NCI-H524 (cell line): ENCODE measurements at places on chromosomes 5 and 9.

DNA sequence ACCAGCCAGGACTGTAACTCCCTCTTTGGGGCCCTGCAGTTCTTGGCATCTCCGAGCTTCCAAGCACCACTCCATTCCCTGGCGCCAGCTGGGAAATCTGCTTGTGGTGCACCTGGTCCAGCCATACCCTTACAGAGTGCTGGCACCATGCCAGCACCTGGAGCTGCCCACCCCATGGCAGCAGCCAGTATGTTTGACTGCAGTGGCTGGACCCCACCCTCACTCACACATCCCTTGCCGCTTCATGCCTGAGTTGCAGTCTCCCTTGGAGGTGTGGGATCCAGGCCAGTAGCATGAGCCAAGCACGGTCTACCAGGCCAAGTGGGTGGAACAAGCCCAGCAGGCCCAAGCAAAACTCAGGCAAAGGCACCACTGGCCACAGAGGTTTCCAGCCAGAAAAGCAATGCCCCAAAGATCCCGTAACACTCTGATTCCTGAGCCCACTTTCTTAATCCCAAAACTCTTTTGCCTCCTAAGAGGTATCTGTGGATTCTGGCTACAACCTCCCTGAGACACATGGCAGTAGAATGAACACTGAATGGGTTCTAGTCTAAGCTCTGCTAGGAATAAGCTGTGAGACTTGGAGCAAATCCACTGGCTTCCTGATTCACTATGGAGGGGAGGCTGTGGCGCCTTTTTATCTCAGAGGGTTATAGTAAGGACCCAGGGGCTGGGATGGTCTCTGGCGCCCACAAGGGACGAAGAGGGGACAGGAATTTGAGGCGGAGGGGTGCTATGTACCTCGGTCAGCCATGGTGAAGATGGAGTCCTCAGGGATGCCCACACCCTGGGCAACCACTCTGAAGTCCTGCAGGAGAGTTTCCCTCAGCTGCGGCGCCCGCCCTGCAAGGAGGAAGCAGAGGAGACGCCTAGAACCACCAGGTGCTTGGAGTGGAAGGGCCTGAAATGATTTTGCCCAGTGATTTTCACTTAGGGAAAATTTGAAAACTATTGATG lies 5.6 kb downstream of the AMBP start:
- DNase-seq = peak; percentile 39

DNA sequence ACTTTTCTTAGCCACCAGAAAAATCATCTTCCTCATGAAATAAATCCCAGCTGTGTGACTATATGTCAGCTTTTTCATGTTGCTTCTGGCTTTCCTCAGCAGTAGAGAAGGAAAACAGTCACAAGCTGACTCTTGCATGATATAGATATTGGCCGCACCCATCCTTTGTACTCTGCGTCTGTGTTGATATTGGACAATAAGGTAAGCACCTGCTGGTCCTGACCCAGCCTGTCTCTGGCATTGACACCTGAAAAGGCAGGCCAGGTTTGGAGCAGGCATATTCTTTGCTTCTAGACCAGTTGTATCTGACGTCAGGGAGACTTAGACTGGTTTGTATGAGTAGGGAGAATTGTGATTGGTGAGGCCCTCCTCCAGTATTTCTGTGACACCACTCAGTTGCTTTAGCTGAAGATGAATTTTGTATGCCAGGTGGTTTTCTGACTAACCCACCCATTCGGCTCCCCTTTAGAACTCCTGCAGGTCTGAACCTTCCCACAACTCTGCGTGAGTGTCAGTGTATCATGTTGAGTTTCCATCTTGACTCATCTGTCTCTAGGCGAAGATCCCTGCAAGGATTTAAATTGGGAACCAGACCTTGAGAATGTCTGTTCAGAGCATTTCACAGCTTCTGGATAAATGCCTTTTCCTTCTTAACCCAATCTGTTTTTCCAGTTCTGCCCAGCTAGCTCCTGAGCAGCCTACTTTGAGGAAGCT lies 151.2 kb upstream of the RUSC2 start:
- no peak for DNase-seq

DNA sequence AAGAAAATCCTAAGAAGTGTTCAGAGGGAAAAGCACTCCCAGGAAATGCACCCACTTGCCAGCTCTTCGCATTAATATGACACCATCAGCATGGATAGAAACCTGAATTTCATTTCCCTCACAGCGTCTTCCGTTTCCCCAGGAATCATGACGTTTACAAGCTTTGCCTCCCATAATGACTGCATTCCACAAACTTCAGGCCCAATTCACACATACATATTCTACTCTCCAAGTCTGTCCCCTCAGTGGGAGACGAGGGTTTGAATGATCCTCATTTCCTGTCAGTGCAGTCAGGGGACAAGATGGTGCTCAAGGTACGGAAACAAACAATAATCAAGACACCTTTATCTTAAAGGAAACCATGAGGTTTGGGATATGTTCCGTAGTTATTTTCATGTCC lies 44.9 kb upstream of the MAN2A1 start:
- no peak for DNase-seq

GRCh38 chr5:173451031-173451430 lies 122.8 kb upstream of the STC2 start:
- peak; percentile 3 for DNase-seq

- DNase-seq = no peak
Measured at GRCh38 chr5:95398989-95399388, 7.8 kb downstream of the FAM81B start.

DNA sequence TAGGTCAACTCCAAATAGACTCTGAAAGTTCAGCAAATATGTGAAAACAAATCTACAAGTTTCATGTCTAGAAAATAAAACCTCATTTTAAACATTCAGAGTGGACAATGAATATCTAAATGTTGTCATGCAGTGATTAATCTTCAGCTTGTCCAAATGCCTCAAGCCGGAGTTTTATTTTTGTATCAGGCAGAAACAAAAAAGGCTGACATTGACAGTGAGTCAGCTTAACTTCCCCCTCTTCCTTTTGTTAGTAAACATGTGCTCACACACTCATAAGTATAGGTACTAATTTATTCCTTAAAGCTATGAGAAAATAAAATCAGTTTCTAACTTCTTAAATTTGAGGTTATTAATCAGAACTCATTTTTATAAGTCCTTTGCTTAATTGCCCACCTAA lies 467.9 kb upstream of the DAB2 start:
- no peak for DNase-seq

DNA sequence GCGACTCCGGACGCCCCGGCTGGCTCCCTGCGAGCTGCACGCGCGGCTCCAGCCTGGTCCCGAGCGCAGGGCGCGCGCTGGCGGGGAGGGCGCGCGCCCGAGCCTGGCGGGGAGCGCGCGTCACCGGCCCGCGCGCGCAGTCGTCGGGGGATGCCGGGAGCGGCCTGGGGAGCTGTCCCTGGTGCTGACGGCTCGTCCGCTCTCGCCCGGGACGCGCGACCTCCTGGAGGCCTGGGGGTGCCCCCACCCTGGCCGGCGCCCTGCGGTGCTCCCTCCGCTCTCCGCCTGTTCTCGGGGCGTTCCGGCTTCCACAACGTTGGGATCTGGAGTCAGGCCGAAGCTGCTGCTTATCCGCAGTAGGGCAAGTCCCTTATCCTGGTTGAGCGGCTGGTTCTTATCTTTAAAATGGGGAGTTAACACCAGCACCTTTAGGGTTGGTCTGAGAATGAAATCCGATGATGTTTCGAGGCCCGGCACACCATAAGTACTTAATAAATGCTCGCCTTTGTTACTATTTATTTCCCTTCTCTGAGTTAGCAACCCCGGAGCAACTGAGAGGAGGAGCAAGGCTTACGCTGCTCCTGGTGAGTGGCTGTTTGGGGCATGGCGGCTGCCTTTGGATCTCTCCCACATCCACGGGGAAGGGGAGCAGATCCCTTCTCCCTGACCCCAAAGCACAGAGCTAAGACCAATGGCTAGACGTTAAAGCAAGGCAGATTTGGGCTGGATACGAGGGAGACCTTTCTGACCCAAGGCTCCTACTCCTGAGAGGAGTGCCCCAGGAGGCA lies at the start of gene FAM163B:
TSS of gene FAM163B (minus strand) at position 79 of the 788 bp plus-strand sequence. CDS start 29,166 bp downstream, outside the sequence.
- peak; percentile 78 for DNase-seq

GRCh38 chr9:124340219-124341069 lies 74.8 kb downstream of the PSMB7 start:
- DNase-seq = no peak

- DNase-seq = no peak
Measured at GRCh38 chr5:176562189-176562588, 13.0 kb downstream of the CDHR2 start.

DNA sequence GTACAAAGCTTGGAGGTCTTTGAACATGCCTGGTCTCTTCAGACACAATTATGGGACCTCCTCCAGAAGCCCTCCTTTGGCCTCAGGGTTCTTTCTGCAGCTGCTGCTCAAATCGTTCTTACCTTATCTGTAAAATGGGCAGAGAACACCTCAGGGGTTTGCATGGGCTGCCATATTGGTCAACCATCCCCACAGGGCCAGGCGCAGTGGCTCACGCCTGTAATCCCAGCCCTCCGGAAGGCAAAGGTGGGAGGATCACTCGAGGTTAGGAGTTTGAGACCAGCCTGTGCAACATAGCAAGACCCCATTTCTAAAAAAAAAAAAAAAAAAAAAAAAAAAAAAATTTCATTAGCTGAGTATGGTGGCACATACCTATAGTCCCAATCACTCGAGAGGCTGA lies 29.1 kb upstream of the TCF7 start:
- no peak for DNase-seq

DNA sequence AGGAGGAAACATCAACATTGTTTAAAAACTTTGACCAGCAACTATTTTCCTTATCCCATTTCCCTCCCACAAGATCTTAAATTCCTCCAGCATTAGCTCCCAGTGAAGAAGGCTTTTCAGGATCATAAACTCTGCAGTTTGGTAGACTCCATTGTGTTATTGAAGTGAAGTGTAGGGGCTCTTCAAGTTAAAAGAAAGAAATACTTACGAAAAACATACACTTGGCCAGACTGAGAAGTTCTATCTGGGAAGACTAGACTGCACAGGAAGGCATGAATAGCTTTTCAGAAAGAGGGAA lies 22.3 kb downstream of the LIFR start:
- DNase-seq = no peak

DNA sequence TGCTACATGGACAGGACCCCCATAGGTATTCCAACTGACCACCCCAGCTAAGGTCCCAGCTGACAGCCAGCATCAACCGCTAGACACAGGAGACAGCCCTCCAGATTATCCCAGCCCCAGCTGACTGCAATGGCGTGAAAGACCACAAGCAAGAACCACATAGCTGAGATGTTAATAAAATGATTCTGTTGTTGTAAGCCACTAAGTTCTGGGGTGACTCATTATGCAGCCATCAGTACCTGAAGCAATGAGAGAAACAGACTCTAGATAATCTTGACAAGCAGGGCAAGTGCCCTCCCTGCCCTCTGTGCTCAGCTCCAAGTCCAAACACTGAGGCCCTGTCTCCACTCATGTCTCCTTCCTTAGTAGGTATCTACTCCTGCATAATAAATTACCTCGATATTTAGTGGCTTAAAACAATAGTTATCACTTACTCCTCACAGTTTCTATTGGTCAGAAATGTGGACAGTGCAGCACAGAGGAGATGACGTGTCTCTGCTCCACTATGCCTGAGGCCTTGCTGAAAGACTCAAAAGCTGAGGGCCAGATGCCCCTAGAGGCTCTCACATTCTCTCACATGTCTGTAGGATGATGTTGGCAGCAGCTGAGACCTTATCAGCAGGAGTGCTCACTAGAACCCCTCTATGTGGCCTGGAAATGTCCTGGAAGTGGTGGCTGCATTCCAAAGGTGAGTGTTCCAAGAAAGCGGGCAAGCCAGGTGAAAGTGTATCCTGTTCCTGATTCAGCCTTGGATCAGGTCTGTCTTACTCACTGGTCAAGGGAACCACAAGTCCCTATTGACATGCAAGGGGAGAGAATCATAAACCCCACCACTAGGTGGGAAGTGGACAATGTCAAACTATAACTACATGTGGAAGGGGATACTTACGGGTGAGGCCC lies 2.5 kb downstream of the MGAT1 start:
- no peak for DNase-seq

DNA sequence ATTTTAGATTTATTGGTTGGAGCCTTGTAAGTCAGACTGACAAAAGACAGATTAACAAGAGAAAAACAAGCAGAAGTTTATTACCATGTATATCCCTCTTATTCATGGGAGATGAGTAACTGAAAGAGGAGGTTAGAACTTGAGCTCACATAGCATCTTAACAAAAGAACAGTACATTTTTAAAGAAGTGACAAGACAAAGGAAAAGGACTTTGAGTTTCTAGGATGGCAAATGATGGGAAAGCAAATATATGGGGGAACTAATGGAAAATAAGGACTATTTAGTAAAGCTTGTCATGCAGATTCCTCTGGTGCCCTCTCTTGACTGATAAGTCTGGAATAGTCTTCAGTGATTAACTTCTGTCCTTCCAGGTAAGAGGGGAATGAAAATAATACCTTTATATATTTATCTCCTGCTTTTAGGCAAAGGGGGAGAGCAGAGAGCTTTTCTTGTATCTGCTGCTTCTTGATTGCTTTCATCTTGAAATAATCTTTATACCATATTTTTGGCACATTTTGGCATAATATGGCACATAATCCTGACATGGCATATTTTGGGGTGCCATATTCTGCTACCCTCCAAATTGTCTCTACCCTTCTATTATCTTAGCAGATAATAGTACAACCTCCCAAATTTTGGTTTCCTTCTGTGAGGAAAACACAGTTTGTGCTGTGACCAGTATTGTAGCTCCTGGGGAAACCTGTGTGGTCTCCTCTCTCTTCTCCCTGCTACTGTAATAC lies 206.8 kb downstream of the TMC1 start:
- no peak for DNase-seq

- DNase-seq = no peak
Measured at GRCh38 chr5:157870837-157871834, 12.2 kb upstream of the CLINT1 start.

DNA sequence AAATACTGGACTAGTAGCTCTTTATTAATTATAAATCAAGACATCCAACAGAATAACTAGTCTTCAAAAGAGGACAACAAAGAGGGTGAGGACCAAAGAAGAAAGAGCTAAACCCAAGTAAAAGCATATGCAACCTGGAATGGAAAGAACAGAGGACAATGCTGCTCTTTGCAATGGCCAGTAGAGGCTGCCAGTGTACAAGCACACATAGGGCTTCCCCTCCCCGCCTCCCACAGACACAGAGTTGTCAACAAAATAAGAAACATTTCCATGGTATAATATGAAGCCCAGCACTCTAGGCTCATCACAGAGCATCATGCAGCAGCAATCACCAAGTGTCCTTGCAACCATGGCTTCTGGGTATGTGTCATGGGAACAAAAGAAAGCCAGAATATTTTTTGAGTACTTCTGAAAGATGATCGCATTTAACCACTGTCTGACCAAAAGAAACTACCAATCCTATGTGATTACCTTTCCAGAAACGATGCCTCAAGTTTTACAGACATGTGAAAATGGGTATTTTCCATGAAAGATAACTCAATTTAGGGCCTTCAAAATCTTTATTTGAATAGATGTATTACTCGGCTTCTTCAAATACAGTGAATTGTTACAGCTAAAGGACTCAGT lies 58.1 kb downstream of the RFX3 start:
- DNase-seq = peak; percentile 22

GRCh38 chr9:93119953-93120845 lies 13.9 kb downstream of the NINJ1 start:
- DNase-seq = no peak

GRCh38 chr5:55899344-55899743 lies 48.2 kb downstream of the IL31RA start:
- no peak for DNase-seq
